Lower leg skin (tissue), 4 donors: ENCODE measurements at places on chromosomes 2 and 18.

GRCh38 chr2:210965472-210965871 is 409.1 kb downstream of the CPS1 start:
- no peak for DNase-seq

- no peak for DNase-seq
Observed at GRCh38 chr18:66005831-66006588, 255.2 kb downstream of the CDH7 start.

DNA sequence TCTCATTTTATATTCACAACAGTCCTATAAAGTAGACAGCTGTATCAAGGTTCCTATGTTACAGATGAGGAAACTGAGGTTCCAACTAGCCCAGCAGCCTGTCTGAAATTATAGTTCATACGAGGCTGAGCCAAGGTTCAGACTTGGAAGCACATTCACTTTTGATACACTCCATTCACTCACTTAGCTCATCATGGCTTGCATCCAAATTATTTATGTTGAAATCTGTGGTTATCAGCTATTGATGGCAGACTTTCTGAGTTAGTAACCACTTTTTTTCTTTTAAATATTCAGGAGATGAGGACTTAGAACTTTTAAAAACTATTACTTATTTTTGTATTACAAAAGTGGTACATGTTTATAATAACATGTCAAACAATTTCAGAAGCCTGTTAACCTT is 188.2 kb downstream of the MTX2 start:
- no peak for DNase-seq

- no peak for DNase-seq
Observed at GRCh38 chr18:318791-319291, 51.0 kb upstream of the THOC1 start.

DNA sequence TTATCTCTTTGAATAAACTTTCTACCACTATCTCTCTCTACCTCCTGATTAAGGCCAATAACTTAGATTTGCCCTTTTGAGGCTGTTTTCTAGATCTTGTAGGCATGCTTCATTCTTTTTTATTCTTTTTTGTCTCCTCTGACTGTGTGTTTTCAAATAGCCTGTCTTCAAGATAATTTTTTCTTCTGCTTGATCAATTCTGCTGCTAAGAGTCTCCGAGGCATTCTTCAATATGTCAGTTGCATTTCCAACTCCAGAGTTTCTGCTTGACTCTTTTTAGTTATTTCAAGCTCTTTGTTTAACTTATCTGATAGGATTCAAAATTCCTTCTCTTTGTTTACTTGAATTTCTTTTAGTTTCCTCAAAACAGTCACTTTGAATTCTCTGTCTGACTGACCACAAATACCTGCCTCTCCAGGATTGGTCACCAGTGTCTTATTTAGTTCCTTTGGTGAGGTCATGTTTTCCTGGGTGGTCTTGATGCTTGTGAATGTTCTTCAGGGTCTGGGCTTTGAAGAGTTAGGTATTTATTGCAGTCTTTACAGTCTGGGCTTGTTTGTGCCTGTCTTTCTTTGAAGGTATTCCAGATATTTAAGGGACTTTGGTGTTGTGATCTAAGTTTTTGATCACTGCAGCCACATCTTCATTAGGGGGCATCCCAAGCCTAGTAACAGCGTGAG is 197.3 kb upstream of the STK17B start:
- no peak for DNase-seq

- no peak for DNase-seq
Observed at GRCh38 chr2:238505119-238505891, 78.6 kb downstream of the ASB1 start.

DNA sequence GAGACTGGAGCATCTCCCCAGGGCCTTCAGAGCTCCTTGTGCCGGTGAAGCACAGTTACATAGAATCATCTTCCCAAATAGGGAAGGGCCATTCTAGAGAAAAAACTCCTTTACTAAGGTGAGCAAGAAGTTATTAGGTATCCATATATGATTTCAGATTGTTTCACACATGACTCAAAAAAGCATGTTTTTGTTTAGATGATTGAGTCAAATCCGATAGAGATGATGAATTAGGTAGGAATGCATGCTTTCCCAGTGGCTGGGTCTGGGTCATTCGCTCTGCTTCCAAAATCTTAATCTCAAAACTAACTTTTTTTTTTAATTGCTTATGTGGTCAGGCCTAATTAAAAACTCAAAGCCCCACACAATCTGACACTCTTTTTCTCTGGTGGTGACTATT is 3.8 kb downstream of the NT5C1B start:
- DNase-seq, result no peak

- no peak for DNase-seq
Observed at GRCh38 chr18:79463424-79463960, 67.8 kb downstream of the NFATC1 start.

DNA sequence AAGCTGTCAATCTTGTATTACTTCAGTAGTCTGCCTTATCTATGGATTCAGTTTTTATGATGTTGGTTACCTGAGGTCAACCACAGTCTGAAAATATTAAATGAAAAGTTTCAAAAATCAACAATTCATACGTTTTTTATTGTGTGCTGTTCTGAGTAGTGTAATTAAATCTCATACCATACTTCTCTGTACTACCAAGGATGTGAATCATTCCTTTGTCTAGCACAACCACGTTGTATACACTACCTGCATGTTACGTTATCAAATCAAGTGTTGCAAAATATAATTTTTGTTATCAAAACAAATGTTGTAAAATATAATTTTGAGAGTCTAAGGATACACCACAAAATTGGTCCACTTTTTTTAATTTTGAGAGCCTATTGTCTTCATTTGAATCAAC is 590.2 kb upstream of the SETBP1 start:
- DNase-seq, result no peak

GRCh38 chr2:37389989-37390765 is 45.7 kb downstream of the QPCT start:
- no peak for DNase-seq

DNA sequence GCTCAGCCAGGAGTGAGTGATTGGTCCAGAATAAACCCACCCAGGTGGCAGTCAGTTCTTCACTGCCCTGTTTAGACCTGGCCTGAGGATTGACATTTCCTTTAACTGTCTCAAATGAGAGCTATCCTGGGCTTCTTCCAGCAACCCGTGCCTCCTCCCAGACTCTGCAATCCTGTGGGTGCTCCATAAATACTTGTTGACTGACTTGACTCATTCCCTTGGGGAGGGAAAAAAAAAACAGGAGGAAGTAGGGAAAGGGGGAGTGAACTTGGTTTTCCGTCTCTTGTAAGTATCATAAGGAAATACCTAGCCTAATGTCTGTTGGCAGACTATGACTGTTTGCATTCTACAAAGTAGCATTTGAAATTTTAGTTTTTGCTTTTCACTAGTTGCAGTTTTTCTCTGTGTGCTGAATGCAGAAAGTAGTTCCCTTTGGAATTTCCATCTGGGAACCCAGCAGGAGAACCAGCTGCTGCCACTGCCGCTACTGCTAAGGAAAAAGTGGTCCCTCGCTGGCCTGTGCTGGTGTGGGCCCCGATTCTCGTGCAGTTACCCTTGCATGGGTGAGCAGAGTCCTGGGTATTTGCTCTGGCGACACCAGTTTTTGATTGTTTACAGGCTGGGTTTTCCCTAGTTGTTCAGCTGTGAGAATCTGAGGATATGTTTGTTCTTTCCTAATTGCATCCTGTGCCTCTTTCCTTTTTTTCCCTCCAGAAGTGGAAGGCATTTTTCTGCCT is 78.8 kb downstream of the TGOLN2 start:
- peak; percentile 59 for DNase-seq

DNA sequence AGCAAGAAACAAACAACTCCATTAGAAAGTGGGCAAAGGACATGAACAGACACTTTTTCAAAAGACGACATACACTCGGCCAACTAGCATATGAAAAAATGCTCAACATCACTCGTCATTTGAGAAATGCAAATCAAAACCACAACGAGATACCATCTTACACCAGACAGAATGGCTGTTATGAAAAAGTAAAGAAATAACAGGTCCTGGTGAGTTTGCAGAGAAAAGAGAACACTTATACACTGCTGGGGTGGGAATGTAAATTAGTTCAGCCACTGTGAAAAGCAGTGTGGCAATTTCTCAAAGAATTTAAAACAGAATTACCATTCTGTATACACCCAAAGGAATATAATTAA is 130.5 kb downstream of the PLCL1 start:
- DNase-seq, result no peak

- DNase-seq, result no peak
Observed at GRCh38 chr2:106205488-106205887, 11.4 kb upstream of the UXS1 start.

GRCh38 chr2:11796190-11797171 is 50.0 kb downstream of the LPIN1 start:
- peak; percentile 63 for DNase-seq
